ENCODE measurements at places on chromosomes 11 and 22. TPM values are rescaled to one million over a fixed set of nuclear protein-coding genes. Genes with fewer than 3 reads are reported as not detected.
A peak's percentile ranks its signal among the peaks of the same experiment; 100 is the strongest.

- peak; percentile 20 for DNase-seq
Observed at GRCh38 chr11:10838881-10839280, 19.0 kb downstream of the ZBED5 start.

- DNase-seq: no peak
Observed at GRCh38 chr22:23790819-23791737, 4.3 kb downstream of the SMARCB1 start.

GRCh38 chr11:132555617-132556016 is 976.7 kb downstream of the OPCML start:
- no peak for DNase-seq

DNA sequence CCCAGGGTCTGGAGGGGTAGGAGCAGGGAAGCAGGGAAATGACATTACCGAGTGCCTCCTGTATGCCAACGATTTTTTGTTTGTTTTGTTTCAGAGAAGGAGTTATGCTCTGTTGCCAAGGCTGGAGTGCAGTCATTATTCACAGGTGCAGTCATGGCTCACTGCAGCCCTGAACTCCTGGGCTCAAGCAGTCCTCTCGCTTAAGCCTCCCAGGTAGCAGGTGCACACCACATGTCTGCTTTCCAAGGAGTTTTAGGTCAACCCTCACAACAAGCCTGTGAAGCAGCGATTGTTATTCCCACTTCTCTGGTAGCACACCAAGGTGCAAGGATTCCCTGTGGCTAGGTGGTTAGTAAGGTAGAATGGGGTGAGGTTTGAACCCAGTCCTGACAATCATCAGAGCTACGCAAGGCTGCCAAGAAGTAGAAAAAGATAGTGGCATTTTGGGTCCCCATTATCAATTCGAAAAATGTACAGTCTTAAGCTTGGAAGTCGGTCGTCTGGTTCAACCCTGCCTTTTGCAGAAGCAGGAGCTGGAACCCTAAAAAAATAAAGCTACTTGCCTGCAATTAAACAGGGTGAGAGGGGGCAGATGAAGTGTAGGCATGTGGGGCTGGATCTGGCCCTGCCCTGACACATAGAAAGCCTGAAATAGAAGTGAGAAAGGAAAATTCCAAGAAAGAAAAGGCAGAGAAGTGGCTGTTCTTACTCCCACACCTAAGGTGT is 9.1 kb downstream of the UCP3 start:
- no peak for DNase-seq

DNA sequence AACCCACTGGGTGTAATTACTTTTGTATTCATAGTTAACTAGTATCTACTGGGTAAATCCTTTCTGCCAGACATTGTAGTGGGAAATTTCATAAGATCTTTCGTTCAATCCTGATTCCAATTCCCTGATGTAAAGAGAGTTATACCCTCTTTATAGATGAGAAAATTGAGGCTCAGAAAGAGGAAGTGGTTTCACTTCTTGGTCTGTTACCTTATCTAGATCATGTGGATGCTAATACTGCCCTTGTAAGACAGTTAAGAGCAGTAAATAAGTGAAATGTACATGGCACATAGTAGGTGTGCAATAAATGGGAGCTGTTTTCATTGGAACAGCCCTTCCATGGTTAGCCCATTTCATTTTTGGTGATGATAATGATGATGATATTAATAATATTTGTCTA is 46.7 kb downstream of the TIMP3 start:
- DNase-seq: no peak

DNA sequence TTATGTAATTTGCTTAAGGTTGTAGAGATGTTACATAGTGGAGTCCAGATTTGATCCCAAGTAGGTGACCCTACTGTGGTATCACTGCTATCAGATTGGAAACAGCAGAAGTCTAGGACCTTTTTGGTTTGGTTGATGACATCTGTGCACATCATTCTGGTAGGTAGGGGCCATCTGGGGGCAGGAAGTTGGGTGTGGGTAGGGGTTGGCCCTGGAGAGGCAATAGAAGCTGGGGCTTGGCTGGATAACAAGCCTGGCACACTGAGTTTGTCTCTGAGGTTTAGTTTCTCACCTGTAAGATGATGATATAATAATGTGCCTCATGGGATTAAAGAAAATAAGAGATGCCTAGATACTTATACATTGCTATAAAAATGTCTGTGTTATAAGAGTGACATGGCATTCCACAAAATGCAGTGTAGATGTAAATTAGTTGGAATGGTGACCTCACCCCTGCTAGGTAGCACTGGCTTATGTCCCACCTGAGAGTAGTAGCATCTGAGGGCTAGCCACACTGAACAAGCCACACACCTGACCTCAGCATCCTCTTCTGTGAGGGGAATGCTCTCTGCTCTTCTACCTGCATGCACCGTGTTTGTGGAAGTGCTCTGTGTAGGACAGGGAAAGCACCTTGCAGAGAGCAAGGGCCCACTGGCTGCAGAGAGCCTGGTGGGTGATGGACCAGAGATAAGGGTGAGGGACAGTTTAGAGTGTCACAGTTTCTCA is 36.9 kb downstream of the PTPRJ start:
- no peak for DNase-seq

DNA sequence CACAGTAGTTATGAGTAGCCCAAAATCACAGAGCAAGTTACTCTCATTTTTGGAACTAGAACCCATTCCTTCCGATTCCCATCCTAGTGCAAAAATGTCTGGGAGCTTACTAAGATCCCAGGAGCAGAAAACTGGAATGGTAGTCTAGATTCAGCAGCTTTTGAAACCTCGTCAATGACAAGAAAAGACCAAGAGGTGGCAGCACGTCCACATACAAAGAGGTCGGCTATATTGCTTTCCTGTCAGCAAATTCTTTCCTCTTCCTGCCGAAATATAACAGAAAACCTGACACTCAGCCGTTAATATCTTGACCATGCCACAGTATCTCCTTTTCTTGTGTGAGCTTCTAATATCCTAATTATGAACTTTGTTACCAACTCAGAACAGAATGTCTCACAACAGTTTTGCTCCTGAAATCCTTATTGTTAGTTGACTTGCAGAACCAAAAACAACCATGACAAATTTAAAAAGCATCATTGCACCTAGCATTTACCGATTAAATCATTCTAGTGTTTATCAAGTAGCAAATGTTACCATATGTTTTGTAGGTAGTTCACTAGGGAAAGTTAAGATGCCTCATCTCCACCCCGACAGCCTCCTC is 92.8 kb upstream of the OR9G4 start:
- peak; percentile 79 for DNase-seq

DNA sequence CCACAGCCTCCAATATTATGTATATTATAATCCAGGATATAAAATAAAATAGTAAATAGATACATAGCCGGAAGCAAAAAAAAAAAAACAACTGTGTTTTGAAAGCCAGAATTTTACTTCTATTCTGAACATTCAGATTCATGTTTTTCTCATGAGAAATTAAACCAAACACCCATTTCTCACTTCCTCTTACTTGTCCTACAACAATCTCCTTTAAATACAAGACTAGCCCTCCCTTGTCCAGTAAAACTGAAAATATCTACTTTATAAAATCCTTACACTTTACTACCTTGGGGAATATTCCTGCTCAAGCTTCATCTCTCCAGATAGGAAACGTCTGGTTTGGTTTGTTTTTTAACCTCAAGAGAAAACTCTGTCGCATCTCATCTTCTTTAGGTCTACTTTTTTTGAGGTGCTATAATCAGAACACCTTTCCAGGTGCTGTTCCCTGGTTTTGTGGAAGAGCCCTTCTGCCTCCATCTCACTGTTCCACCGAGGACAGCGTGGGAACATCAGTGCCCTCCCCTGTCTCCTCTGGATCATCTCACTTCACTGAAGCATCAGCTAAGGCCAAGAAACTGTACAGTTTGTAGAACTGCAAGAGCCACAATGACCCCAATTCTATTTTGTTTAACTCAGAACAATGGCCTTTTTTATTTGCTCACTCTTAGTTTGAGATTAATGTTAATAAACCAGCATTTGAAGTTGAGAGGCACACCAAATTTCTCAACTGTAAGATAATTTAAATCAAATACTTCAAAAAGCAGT is 82.0 kb upstream of the ARHGAP32 start:
- DNase-seq: no peak

GRCh38 chr22:49688516-49689254 is 139.0 kb downstream of the BRD1 start:
- DNase-seq: no peak

DNA sequence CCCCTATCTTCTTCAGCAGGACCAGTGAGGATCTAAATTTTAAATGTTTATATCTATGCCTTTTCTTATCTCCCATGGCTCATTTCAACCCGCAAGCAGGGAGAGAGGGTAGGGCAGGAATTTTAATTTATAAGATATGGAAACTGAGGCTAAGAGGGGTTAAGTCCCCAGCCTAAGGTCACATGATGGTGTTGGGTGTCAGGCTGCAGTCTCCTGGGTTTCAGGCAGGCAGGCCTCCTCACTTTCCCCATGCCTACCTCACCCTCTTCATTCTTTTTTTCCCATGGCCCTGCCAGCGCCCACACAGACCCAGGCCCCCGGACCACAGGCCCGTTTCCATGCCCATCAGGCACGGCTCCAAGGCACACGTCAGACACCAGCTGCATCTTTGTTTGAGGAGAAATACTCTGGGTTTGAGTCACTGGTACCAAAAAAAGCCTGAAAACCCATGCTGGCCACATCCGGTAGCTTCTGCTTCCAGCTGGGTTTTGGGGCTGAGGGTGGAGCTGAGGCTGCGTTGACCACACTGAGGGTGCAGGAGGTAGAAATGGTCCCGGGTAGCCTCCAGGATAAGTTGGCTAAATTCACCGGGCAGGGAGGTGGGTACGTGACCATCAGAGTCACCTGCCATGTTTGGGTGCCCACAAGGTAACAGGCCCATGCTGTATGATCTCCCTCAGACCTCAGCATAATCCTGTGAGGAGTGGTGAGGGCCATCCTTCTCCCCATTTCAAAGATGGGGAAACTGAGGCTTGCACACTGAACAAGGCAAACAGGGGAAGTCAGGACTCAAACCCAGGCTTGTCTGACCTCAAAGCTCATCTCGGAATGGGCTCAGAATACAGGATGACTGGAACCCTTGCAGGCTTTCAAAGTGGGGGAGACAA is 7.5 kb downstream of the CRYBB1 start:
- peak; percentile 91 for DNase-seq

DNA sequence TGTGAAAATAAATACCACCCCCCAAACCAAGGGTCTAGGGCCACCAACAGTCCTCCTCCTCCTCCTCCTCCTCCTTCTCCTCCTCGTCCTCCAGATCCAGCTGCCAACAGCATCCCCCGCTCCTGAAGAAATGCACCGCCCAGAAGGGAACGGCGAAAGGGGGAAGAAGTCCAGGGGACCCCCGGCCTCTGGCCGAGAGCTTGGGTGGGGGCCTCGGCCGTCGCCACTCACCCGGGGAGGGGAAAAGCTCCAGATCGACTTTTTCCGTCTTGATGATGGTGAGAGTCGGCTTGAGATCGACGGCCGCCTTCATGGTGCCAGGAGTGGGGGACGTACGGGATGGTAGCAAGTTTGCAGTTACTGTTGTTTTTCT is 65.7 kb downstream of the ETS1 start:
- no peak for DNase-seq

GRCh38 chr11:77125695-77126094 is 2.4 kb upstream of the MYO7A start:
- DNase-seq: no peak

DNA sequence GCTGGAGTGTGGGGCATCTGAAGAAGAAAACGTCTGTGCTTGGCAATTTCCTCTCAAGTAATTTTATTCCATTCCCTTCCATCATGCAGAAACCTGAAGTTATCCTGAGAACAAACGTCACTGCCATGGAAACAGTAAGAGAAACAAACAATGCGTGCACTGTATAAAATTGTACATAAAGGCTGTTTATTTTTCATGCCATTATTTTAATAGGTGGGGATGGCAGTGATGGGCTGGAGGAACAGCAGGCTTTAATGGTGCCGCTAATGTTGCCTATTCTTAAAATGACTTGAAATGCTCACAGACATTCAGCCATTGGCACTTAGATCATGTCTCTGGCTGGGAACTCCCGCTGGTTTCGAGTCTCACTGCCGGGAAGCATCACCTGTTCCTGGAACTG is 7.5 kb upstream of the SEZ6L start:
- DNase-seq: no peak

DNA sequence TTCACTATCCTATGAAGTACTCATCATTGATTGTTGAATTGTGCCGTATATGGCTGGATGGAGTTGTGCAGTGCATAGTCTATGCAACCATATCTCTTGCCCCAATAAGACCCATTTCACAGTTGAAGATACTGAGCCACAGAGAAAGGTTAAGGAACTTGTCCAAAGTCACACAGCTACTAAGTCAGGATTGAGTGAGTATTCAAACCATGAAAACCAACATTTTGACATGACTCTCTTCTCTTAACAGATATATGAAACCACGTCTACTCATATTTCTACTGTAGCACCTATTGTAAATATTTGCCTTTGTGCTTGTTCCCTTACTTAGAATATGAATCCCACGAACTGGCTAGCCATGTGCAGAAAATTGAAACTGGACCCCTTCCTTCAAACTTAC is 58.1 kb downstream of the MAML2 start:
- no peak for DNase-seq

DNA sequence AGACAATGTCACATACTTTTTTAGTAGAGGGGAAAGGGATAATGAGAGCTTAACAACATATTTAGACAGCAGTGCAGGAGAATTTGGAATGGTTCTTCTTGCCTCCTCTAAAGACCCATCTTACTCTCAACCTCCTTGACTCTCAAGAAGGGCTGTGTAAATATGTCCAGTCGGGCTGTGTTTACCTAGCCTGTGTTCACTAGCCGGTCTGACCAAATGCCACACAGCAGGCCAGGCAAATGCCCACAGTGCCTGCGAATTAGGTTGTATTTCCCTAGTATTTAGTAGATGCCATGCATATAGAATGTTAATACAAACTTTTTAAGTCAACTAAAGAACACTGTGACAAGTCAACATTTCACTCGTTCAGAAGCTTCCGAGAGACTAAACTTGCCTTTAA is 51.4 kb upstream of the MTMR2 start:
- DNase-seq: no peak

- peak; percentile 93 for DNase-seq
Observed at GRCh38 chr11:5600374-5600851, 4.0 kb downstream of the TRIM6 start.

GRCh38 chr11:8105133-8105532 is 24.1 kb downstream of the TUB start:
- no peak for DNase-seq

Gene DAGLA
- polyA plus RNA-seq: 3.4 TPM

Gene EMSY
- polyA plus RNA-seq: 16.2 TPM

Gene NAGA
- 29.7 TPM for polyA plus RNA-seq

Gene OSBP2
- polyA plus RNA-seq: 32.5 TPM

Gene PLXNB2
- polyA plus RNA-seq: 83.2 TPM

Gene CD3E
- polyA plus RNA-seq: not detected

Gene RNASEH2C
- polyA plus RNA-seq: 71.5 TPM

Gene RIMBP3B
- 0.34 TPM for polyA plus RNA-seq

Gene APOBEC3B
- 6.8 TPM for polyA plus RNA-seq

Gene CALCA
- polyA plus RNA-seq: 0.33 TPM

All from cardiac muscle cell (in vitro differentiated cells and primary cell).